ENCODE measurements at places on chromosomes 12 and 14. TPM values are rescaled to one million over a fixed set of nuclear protein-coding genes. Genes with fewer than 3 reads are reported as not detected.

GRCh38 chr14:61380984-61381383 is 59.6 kb downstream of the PRKCH start:
- no peak for DNase-seq

- no peak for DNase-seq
Measured at GRCh38 chr12:116524964-116525379, 34.2 kb upstream of the MAP1LC3B2 start.

GRCh38 chr12:127343940-127344339 is 923.0 kb upstream of the TMEM132C start:
- no peak for DNase-seq

- DNase-seq: no peak
Measured at GRCh38 chr12:129847063-129847462, 56.8 kb downstream of the TMEM132D start.

DNA sequence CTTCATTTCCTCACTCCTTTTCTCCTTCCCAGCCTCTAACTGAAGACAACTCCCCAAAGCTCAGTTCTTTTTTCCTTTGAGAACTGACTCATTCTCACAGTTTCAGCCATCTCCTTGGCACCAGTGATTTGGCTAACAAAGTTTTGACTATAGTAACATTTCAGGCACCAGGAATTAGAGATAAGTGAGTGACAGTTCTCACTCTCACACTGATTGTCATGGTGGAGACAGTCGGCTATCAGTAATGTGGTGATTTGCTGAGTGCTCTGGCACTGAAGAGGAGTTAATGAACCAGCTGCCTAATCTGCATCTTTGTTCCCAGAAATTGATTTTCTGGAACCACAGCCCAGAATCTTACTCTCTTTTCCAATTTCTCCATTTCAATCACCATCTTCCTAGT is 29.5 kb downstream of the HELB start:
- DNase-seq: no peak

GRCh38 chr14:71905860-71906259 is 26.4 kb upstream of the RGS6 start:
- DNase-seq: no peak

SFSWAP gene
- 37.2 TPM for polyA plus RNA-seq

Measured in large intestine (tissue), 12 donors.